ENCODE measurements at places on chromosomes 3 and 15.

DNA sequence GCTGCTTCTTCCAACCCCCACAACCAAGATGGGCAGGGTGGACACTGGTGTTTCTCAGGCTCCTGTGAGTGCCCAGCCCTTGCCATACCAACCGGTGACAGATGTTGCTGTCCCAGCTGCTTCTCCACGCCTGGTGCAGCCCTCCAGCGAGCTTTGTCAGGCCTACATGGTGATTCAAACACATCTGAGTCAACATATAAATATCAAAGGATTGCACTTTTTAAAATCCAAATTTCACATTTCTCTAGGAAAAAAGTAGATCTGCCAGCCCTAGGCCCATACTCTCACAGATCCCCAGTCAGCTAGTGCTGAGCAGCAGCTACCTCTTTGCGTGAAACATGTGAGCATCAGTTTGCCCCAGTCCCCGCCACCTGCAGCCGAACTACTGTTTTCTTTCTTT lies 52.7 kb downstream of the RPN1 start:
- no peak for DNase-seq

DNA sequence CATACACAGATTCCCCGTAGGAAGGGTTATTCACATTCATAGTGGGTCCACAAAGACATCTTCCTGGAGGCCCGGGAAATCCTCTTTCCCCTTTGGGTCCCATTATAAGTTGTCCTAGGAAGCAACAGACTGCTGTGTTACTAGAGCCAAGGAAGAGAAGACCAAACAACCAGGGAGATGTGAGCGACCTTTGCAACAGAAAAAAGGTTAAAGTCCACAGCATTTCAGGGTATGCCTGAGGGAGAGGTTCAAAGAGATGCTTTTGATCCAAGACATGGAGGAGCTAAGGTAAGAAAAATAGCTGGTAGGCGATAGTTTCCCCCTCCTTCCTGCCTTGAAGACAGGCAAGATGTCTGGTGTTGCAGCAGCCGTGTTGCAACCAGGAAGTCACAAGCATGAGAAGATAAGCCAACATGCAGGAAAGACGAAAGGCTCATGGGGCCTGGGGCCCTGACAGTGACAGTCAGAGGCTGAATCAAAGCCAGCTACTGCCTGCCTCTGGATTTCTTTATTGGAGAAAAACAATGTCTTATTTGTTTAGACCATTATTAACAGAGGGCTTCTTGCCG lies 30.9 kb downstream of the EAF1 start:
- no peak for DNase-seq

DNA sequence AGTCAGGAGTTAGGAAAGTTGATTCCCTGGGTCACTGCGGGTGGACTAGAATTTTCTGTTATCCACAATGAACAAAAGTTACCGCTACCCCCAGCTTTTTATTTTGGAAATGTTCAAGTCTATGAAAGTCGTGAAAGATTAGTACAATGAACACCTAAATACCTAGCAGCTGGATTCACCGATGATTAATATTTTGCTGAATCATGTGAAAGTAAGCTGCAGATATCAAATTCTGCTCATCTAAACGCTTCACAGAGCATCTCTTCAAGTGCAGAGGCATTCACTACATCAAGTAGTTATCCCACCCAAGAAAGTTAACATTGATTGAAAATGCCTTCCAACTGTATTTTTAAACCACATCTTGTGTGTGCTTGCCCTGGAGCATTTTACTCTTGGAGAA lies 729.0 kb upstream of the NR2F2 start:
- DNase-seq = no peak

DNA sequence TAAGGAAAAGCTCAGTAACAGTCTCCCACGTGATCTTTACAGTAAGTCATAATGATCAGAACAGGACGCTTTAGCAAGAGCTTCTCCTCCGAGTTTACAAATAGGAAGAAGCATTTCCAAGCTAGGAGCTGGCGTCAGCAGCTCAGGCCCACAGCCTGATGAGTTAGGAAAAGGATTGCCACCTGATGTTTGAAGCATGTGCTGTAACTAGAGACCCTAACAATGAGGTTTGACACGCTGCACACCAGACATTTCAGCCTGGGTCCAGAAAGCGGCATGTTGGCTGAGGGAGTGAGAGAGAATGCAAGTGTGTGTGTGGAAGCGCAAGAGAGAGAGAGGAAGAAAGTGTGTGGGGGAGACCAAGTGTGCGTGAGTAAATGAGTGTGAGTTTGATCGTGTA lies 47.3 kb downstream of the TLE3 start:
- no peak for DNase-seq

GRCh38 chr3:159069091-159069490 lies 267.2 kb downstream of the MFSD1 start:
- no peak for DNase-seq

GRCh38 chr15:57445872-57446271 lies 69.6 kb downstream of the CGNL1 start:
- DNase-seq = no peak

DNA sequence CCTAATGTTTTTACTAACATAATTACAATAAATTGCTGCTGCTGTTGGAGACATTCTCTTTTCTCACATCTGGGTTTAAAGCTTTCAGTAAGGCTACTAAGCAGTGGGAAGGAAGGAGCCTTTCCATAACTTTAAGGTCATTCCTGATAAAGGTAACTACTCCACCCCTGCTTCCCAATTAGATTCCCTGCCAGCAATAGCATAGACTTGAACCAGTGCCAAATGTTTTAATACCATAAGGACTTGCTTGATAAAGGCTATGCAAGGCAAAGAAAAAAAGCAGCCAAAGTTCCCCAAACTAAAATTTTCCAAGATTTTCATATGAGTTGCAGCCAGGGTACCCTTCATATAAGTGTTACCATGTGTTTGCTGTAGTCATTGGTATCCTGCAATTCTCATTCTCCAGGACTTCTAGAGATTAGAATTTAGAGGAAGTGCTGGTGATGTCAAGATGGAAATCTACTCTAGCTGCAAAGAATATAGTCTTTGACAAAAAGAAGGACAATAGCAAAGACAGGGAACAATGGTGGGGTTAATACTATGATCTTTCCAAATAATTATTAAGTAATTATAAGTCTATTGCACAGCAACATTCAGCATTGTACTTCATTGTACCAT lies 106.1 kb downstream of the FILIP1L start:
- no peak for DNase-seq

- no peak for DNase-seq
These were observed 11.8 kb upstream of the ABHD10 start for GRCh38 chr3:111967068-111967467.

GRCh38 chr15:66595931-66596545 lies 30.2 kb upstream of the LCTL start:
- no peak for DNase-seq

GRCh38 chr3:11556851-11557644 lies 86.7 kb downstream of the VGLL4 start:
- peak; percentile 24 for DNase-seq

DNA sequence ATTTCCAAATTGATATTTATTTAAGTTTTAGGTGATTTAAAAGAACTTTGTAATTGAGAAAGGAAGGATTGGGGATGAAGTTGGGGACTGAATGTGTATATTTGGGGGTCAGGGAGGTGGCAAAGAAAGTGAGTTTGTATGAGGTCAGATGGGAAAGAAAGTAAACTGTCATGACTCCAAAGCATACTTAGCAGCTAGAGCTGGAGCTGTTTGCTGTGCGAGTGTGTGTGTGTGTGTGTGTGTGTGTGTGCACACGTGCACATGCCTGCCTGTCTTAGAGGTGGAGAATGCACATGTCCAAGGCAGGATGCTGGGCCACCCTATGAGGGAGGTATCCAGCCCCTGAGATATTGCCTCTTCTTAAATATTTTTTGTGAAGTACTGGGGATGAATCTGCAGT lies 21.0 kb downstream of the BOC start:
- no peak for DNase-seq

DNA sequence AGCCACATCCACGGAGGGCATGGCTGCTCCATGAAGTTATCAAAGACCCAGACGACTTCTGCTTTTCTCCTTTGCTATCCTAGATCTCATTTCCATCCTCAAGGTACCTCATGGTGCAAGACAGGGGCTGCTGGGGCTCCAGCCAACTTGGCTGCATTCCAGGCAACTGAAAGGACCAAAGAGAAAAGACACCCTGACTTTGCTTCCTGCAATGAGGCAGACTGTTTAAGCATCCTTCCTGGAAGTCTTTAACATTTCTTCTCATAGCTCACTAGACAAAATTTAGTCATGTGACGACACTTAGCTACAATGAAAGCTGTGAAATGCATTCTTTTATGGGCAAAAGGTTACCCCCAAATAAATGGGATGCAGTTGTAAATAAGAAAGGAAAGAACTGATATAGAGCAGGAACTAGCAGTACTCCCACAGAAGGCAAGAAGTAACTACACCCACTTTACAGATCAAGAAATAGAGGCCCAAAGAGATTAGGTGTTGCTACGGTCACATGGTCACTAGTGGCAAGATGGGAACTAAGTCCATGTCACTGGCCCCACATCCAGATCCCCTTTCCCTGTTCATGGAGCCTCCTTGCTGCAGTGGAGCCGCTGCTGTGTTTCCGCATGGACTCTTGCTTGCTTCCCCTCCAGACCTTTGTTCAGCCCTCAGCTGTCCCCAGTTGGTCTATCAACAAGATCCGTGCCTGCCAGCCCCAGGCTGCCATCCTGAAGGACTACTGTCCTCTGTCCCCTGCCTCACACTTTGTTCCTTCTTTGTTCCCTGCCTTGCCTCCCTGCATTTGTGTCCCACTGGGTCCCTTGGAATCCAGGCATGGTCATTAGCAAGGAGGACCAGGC lies 107.0 kb downstream of the XXYLT1 start:
- no peak for DNase-seq

DNA sequence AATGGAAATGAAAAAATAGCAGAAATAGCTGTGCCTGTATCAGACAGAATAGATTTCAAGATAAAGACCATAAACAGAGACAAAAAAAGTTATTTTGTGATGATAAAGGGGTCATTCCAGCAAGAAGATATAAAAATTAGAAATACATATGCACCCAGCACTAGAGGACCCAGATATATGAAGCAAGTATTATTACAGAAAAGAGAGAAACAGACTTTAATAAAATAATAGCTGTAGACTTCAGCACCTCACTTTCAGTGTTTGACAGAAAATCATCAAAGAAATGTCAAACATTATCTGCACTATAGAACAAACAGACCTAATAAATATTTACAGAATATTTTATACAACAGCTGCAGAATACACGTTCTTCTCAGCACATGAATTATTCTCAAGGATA lies 783.7 kb downstream of the PLOD2 start:
- no peak for DNase-seq

DNA sequence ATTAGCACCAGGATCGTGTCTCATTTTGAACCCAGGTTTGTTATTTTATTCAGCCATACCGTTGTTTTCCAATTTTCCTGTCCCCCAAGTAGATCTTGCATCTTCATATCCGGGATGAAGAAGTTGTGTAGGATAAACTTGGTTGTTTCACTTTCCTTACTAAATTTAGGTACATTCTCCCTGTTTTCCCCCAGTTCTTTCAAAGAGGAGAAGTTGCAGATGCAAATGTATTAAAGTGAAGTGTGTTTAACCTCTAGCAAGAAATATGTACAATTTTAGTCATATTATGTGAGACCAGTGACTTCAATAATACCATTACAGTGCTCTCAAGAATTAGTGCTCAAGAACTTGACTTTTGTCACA lies 1.3 kb downstream of the ATXN7 start:
- no peak for DNase-seq

DNA sequence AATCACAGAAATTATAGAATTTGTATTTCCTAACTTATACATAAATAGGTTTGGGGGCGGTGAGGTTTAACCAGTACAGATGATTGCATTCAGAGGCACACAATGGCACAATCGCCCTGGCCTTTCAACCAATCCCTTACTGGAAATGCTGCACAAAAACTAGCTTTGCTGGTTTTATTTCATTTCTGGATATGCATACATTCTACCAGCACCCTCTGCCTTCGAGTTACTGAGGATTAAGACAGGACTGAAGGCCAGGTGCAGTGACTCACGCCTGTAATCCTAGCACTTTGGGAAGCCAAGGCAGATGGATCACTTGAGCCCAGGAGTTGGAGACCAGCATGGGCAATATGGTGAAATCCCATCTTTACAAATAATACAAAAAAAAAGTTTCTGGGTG lies 336.1 kb downstream of the ARRDC4 start:
- no peak for DNase-seq

DNA sequence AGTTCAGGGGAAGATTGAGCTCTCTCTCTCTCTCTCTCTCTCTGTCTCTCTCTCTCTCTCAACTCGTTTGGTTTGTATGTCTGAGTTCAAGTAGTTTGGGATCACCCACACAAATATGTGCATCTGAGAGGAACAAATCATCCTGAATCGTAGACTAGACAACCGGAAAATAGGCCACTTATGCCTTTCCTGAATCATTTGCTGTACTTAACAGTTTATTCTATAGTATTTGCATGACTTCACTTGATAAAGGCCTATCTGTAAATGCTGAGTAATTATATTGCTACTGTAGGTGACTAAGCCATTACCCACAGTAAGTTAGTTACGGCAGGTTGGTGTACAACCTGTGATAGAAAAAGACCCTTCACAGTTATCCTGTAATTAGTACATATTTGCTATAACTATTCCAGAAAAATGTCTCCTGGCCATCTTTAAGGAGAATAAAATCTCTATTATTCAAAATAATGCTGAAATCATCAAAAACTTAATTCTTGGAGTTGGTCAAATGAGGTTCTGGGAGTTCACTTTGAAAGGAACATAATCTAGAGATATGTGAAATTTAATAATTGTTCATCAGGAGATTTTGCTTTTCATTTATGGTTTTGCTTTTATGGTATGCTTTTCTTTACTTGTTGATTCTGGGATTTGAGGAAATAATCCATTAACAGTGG lies 31.1 kb downstream of the OXSM start:
- DNase-seq = no peak

- DNase-seq = no peak
These were observed 18.7 kb upstream of the KPNA1 start for GRCh38 chr3:122533480-122533879.

DNA sequence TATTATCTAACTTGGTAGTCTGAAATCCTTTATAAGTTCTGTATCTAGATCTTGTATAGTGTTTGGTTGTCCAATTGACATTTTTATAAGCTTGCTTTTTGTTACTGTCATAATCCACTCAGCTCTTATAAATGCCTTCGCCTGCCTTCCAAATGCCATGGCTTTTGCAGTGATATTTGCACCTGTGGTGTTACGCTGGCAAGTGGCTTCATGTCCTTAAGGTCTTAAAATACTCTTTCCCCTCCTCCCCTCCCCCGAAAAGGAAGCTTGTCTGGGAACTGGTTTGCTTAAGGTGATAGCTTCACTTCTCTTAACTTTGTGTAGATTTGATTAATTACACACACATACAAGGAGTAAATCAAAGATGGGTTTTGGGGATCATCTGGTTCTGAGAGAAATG lies 62.0 kb downstream of the ABHD2 start:
- no peak for DNase-seq

DNA sequence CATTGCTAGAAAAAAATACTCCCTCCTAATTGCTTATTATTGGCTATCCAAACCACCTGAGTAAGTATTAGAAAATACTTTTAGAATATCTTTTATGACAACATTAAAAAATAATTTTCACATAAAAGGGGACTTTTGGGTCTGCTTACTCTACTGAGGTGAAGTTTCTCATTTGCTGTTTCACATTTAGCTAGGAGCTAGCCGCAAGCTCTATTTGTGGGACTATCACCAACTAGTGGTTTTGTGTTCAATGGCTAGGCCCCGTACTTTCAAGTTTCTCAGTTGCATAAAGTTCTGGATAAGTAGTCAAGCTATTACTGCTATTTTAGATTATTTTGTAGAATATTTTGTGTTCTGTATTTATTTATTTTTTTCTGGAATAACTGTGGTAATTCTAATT lies 244.2 kb upstream of the SLITRK3 start:
- DNase-seq = no peak

- peak; percentile 31 for DNase-seq
These were observed 36.2 kb downstream of the BBS4 start for GRCh38 chr15:72722071-72722696.

- DNase-seq = no peak
These were observed 438.8 kb upstream of the TGFBR2 start for GRCh38 chr3:30167541-30168011.
